ENCODE measurements at places on chromosomes 4 and X.

GRCh38 chrX:108701633-108702032 is 34.7 kb downstream of the IRS4 start:
- no peak for DNase-seq

GRCh38 chrX:85084770-85085393 is 81.2 kb downstream of the APOOL start:
- peak; percentile 33 for DNase-seq

DNA sequence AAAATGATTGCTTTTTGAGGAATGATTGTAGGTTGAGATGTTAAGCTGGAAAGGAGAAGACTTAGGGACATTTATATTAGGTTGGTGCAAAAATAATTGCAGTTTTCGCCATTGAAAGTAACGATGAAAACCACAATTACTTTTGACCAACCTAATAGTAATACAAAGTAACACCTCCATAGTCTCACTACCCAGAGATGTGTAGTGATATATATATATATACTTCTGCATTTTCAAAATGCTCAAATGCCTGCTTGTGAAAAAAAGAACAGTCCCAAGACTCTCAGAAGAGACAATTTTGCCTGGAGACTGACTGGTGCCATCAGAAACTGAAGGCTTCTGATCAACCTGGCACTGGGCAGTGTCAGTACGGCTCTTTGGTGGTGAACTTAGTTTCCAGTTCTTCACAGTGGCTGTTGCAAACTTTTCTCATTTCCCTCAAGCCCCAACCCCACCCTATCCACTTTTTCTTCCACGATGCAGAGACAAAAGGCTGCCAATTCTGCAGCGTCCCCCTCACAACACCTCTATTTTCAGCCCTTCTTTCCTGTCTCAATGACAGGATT is 35.1 kb upstream of the TAPT1 start:
- no peak for DNase-seq

DNA sequence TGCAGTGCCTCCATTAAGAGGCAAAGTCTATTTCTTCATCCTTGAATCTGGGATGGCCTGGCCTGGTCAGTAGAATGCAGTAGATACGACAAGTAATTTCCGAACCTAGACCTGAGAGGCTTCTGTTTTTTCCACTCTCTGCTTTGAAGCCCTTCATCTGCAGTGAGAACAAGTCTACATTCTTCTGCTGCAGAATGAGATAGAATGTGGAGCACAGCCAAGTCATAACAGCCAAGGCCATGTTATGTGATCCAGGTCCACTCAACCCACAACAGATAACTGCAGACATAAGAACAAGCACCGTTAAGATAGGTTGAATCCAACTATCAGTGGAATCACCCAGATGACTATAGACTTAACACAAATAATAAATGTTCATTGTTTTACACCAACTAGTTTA is 1297.7 kb downstream of the C4orf33 start:
- DNase-seq: peak; percentile 71

DNA sequence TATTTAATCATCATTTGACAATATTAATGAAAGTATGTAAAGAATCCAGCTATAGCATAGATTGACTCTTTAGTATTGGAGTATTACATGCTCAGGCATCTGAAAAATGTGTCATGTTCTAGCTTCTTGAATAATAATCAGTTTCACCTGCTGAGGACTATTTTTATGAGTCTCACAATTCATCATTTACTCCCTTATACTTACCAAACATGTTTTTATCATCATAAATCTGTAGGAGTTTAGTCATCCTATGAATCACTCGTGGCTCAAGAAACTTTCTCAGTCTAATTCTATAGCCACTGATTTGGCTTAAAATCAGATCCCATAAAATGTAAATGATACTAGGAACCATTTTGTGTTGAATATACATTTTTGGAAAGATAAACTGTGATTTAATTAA is 1616.1 kb downstream of the C4orf33 start:
- DNase-seq: peak; percentile 7

GRCh38 chr4:95511477-95511876 is 37.3 kb downstream of the UNC5C start:
- DNase-seq: no peak
